ENCODE measurements at places on chromosomes 7 and 10.

- no peak for DNase-seq
Measured at GRCh38 chr7:105218939-105219770, 169.6 kb downstream of the SRPK2 start.

DNA sequence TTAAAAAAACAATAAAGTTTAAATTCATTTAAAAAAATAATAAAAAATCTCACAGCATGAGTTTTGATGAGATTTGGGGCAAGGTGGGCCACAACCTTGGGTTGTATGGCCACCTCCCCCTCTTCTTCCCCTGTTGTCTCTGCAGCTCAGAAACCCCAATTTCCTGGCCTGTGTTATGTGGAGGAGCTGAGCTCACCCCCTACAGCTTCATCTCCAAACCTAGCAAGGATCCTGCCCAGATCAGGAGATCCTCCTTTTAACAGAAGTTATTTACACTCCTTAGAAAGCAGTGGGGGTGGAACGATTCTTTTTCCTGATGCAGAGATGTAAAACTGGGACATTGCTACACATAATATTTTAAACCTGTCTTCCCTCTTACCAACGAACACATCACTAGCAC lies 6.9 kb upstream of the SH2D4B start:
- no peak for DNase-seq

DNA sequence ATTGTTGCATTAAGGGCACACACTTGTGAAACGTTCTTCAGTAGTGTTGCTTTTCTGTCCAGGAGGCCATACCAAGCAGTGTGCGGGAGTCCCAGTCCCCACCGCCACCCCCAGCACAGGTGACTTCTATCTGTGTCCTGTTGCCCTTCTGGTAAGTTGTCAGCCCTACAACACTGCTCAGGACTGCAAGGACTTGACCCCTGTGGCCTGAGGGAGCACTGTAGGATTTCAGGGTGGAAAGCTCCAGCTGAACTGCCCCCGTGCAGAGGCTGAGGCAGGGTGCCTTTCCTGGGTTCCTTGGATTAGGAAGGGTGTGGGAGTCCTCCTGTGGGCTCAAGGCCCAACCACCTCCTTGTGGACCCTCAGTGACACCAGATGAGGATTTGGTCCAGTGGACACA lies 26.8 kb upstream of the ZNF488 start:
- no peak for DNase-seq

DNA sequence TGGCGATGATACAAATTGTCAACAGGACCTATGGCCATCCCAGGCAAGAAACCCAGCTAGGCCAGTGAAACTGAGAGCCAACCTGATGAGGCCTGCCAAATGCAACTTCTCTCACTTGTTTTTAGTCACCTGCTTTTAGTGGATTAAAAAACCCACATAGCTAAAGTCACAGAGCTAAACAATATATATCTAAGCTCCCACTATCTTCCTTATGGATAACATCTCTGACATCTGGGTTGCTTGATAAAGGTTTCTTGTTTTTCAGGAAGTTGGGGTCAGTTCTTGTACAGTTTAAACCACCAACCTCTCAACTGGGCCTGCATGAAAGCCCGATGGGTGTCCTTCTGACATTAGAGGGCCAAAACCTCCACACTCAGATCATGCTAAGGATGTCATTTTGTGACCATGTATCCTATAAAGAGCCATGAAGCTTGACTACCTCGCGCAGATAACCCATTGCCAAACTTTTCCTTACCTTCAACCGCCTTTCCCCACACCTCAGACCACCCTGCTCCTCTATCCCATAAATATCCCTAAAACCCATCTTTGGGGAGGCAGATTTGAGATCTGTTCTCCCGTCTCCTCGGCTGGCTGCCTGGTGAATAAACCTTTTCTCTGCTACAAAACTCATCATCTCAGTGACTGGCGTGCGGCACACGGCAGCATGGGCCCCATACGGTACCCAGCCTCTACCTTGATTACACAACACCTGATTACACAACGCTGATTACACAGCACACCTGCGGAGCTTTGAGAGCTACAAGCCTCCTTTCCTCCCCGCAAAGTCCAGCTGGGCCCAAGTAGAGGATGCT lies 797 bp upstream of the STMP1 start:
- DNase-seq = no peak

- DNase-seq = no peak
Measured at GRCh38 chr7:2873146-2873545, 29.0 kb upstream of the GNA12 start.

DNA sequence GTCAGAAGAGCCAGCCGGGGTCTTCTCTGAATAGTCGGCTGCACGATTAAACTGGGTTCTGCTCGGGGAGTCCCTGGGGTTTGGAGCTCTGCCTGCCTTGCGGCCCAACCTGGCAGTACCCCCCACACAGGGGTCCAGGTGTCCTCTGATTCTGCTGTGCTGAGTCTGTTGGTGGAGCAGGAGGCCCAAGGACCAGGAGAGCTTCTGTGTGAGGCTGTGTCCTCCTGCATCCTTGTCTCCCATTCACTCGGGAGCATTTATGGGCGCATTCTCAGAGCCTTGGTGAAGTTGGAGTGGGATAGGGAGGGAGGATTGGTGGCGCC lies 14.2 kb downstream of the INPP5A start:
- no peak for DNase-seq

GRCh38 chr7:145088111-145088745 lies 252.4 kb upstream of the TPK1 start:
- DNase-seq = no peak

GRCh38 chr10:124535731-124536495 lies 74.3 kb downstream of the LHPP start:
- no peak for DNase-seq

GRCh38 chr10:13335881-13336280 lies 12.2 kb downstream of the SEPHS1 start:
- no peak for DNase-seq

DNA sequence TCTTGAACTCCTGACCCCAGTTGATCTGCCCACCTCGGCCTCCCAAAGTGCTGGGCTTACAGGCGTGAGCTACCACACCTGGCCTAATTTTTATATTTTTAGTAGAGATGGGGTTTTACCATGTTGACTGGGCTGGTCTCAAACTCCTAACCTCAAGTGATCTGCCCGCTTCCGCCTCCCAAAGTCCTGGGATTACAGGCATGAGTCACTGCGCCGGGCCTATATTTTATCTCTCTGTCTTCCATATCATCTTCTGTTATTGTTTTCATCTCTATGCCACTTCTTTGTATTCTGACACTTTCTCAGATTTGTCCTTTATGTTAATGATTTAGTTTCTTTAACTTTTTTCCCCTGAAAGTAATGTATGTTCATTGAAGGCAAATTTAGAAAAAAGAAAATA lies 55.0 kb upstream of the FMC1 start:
- DNase-seq = no peak

DNA sequence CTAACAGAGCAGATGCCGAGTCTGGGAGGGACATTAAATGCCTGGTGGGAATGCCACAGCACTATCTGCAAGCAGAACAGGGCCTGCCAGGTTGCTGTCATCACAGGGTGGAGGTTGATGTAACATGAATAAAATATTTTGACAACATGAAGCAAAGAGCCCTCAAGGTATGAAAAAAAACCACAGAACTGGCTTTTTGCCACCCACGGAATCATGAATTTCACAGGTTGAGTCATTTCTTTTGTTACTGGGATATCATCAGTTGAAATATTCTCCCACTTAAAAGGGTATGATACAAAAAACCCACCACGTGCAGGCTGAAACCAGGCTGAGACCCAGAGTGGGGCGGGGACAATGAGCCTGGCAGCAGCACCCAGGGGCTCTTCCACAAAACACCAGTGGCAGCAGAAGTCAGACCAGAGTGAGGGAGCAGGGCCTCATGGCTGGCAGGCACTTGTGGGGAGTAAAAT lies 220.1 kb downstream of the TNS3 start:
- peak; percentile 76 for DNase-seq

GRCh38 chr7:110454713-110455112 lies 636.2 kb upstream of the LRRN3 start:
- DNase-seq = no peak

- peak; percentile 64 for DNase-seq
Measured at GRCh38 chr10:111392159-111392558, 315.3 kb downstream of the ADRA2A start.

DNA sequence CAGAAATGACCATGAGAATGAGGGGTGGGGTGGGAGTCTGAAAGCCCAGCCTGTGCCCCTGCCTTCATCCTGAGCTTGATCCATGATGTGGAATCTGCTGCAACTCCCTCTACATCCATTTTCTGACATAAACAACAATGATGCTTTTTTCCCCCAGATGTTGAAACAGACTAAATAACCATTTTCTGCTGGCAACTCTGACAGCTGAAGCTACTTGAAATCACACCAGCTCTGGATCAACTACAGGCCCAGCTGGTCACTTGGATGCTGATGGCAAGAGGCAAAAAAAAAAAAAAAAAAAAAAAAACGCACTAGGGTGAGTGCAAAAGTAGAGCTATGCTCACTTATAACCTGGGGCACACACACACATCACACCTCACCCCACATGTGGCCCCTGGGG lies 74.2 kb downstream of the FAM107B start:
- DNase-seq = no peak

GRCh38 chr7:27661811-27662489 lies 733 bp downstream of the HIBADH start:
- peak; percentile 23 for DNase-seq

DNA sequence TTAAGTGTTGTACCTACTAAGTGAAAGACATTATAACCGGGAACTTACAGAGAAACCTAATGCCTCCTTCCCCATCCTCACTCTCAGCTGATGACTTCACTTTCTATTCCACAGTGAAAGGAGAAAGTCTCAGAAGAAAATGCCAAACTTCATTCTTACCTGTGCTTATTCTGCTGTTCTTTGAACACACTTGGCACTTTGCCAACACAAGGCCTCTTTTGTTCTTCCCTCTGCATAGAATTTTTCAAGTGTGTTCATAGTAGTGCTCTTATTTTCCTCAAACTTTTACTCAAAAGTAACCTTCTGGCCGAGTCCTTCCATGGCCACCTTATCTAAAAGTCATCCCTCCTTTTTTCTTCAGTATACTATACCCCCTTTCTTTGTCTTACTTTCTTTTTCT lies 59.4 kb upstream of the ETV1 start:
- DNase-seq = no peak

- DNase-seq = no peak
Measured at GRCh38 chr7:120731271-120731670, 126.7 kb downstream of the TSPAN12 start.

DNA sequence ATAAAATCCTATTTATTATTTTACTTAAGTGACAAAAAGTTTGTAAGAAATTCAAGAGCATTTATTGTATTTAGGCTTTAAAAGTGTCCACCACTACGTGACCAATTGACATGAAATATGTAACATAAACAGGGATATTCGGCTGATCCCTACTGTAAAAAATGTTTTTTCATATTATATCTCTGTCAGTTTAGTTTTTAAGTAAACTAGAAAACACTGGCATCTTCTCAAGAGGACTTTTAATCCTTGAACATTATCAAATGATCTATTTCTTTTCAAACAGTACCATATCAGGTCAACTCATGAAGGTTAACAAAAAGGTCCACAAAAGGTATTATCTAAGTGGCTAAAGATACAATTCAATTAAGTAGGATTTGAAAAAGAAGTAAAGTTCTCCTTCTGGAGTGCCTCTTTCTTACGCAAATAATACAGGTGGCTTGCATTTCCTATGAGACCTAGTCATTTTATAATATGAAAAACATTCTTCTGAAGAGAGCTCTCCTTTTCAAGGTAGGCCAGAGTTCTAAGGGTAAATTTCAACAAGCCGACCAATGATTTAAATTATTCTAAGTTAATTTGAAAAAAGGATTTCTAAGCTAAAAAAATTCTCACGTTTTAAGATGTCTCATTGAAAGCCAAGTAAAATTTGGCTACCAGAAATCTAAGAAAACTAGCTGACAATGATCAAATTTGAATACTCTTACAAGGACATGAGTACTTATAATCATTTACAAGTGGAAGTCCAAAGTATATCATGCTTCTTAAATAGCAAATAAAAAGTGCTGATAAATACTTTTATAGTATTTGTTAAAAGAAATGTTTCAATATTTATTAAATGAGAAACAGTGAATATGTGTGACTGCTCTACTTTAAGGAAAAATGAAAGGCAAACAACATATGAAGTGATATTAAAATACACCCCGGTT lies 133.5 kb downstream of the NRBF2 start:
- no peak for DNase-seq
